ENCODE measurements at places on chromosomes 1 and 21.
A peak's percentile ranks its signal among the peaks of the same experiment; 100 is the strongest.

- peak; percentile 30 for DNase-seq
Measured at GRCh38 chr1:184974056-184974836, at the start of gene NIBAN1. TSS of gene NIBAN1 (minus strand) at chr1:184974508. CDS start at chr1:184974356, 152 bp downstream.

DNA sequence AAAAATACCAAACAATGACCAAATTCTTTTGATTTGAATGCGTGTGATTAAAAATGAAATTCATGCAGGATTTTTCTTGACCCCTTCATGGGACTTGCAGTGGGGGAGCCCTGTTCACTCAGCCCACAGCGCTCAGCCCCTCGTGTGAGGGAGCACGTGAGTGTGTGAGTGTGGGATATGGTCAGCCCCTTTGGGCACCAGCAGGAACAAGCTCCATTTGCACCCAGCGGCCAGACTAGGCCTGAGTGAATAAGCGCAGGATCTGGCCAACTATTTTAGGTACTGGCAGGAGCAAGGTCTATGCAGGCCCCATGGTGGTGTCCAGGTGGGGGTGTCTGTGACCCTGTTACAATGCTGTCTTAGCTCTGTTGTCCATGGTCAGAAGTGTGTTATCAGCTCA is 1631.2 kb downstream of the BRINP3 start:
- no peak for DNase-seq

DNA sequence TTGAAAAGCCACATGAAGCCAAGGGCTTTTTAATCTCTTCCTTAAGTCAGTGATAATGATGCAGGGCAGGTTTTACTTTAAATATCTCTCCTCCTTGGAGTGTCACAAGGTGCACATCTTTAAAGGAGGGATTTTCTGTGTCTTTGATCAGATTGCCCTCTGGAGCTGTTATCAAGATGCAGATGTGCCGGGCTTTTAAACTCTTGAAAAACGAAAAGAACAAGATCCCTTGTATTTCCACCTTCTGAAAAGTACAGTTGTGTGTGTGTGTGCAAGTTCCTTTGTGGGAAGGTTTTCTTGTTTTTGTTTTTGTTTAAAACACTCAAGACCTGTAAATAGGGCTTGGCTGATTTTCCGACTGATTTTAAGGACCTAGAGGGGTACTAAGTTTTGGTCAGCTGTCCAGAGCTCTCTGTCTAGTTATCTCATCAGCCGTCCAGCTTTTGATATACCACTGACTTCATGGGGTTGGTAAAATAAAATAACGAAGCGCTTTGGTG is 1.6 kb downstream of the MARK1 start:
- DNase-seq, result no peak

GRCh38 chr1:61119085-61119484 is 36.7 kb downstream of the NFIA start:
- no peak for DNase-seq

DNA sequence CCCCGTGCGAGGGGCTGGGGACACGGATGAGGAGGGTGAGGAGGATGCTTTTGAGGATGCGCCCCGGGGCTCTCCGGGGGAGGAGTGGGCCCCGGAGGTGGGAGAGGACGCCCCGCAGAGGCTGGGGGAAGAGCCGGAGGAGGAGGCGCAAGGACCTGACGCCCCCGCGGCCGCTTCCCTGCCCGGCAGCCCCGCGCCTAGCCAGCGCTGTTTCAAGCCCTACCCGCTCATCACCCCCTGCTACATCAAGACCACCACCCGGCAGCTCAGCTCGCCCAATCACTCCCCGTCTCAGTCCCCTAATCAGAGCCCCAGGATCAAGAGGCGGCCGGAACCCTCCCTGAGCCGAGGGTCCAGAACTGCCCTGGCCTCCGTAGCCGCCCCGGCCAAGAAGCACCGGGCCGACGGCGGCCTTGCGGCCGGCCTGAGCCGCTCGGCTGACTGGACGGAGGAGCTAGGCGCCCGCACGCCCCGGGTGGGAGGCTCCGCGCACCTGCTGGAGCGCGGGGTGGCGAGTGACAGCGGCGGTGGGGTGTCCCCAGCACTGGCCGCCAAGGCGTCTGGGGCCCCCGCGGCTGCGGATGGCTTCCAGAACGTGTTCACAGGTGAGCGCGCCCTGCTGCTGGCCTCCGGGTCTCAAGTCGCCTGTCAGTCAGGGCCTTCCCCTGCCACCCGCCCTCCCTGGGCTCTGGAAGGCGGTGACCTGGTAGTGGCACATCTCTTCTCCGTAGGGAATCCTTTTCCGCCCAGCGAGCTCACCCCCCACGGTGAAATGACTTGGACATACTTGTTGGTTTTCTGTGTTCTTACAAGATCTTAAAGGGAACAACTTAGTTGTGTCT is 1.7 kb downstream of the FMN2 start:
- DNase-seq, result no peak

DNA sequence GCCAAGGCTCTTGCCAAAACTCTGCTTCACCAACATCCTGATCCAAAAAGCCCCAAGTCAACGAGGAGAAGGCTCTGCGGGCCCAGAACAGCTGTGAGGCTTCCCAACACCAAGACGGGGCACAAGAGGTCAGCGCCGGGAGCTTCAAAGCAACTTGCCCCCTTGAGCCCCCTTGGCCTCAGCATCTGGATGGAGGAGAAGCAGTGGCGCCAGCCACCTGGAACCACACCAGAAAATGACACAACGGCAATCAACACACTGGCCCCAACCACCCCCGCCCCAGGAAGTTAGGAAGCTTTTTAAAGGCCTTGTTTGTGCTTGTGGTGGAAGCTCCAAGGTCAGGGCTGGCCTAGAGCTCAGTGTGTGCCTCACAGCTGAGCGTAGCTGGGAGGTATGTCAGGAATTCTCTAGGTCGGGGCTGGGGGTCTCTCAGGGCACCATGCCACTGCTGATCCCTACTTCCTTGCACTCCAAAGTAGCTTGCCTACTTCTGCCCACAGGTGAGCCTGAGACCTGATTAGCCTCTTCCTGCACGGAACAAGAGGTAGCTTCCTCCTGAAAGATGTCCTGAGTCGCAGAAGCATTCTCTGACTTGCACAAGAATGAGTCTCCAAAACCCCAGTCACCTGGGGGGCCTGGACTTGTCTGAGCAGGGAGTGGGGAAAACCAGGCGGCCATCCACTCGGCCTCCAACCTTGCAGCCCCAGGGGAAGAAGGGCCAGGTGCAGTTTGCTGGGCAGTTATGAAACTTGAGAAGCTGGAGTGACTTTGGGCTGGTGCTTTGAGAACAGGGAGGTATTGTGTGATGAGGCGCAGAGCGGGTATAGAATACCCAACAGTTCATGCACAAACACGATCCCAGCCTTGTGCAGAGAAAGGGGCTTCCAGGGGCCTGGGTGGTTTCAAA is 9.7 kb upstream of the SRP9 start:
- no peak for DNase-seq

- no peak for DNase-seq
Measured at GRCh38 chr1:6871300-6871972, 86.2 kb downstream of the CAMTA1 start.

DNA sequence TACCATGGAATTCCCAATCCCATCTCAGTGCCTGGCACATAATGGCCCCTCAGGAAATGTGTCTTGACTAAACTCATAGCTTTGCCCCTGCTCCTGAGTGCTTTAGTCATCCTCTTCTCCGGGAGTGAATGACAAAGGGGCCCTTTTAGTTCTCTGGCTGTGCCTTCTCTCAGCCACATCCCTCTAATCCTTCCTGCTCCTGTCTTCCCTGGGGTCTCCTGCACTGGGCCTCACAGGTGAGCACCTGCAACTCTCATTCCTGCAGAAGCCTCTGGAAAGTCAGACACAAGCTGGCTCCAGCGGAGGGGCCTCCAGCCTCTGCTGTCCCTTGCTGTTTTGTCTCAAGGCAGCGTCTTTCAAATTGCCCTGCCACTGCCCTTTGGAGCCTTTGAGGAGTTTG is 14.0 kb upstream of the ETV3L start:
- DNase-seq, result no peak

- no peak for DNase-seq
Measured at GRCh38 chr1:36204347-36204909, 19.8 kb upstream of the THRAP3 start.

- no peak for DNase-seq
Measured at GRCh38 chr1:51628715-51629590, 12.1 kb downstream of the OSBPL9 start.

DNA sequence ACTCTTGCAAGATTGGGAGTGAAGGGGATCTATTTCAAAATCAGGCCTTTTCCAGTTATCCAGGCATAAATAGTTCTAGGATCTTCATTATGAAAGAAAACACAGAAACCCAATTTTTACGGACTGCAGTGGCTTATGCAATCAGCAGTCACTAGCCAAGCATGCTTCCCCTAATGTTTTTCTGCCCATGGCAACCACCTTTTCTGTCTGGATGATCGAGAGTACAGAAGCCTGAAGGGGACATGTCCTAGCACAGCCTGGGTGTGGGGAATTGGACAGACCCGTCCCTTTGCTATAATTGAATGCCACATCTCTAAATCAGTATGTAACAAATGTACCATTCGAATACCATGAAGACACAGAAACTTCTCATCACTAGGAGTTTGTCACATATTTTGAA is 29.8 kb upstream of the NCAM2 start:
- no peak for DNase-seq

DNA sequence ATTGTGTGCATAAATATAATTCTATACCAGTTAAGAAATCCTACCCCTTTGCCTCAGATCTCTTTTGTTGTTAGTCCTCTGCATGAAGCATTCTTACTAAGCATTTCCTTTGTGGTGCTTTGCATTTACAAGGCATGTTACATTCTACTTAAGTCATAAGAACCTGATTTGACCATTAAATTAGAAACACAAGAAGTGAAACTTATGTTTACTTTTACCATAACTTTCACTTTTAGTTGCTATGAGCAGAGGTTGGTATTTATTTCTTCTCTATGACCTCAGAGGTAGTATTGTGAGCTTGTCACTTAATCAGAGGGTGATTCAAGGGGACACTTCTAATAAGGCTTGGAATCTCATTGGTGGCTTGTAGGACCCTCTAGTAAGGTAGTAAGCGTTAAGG is 9.0 kb downstream of the FAM20B start:
- DNase-seq, result no peak

- DNase-seq, result no peak
Measured at GRCh38 chr1:53681977-53682685, 56.8 kb downstream of the GLIS1 start.

GRCh38 chr1:56901716-56902115 is 47.1 kb downstream of the C8A start:
- DNase-seq, result no peak

DNA sequence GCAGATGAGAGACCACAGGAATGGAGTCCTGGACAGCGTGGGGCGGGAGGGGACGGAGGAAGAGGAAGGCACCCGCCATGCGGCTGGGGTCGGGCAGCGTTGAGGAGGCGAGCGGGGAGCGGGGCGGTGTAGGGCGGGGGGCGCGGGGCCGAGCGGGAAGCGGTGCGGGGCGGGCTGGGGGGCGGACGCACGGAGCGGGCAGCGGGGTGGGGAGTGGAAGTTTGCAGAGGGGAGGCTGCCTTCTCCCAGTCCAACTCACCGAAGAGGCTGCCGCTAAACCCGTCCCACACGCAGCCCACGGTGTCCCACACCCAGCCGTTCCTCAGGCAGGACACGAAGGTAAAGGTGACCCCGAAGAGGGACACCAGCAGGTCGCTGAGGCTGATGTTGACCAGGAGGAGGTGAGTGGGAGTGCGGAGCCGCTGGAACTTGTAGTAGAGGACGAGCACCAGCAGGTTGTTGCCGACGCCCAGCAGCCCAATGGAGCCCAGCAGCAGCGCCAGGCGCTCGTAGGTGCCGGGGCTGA is 483 bp downstream of the CHML start:
- DNase-seq, result peak; percentile 28

GRCh38 chr1:212760126-212760823 is 31.3 kb downstream of the NSL1 start:
- no peak for DNase-seq

DNA sequence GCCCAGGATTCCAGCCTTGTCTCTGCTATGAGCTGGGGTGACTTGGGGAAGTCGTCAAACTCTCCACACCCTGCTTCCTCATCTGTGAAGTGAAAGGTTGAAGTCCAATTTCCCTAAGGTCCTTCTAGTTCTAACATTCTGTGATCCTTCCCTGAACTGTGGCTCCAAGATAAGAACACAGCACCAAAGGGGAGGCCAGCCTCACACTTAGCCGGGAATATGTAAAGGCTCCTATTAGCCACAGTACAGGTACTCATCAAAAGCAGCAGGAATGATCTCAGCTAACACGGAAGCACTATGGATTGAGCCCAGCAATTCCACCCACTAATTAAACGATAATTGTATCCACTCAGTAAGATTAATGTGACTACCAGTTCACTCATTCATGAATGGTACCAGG is 4.0 kb downstream of the SLC30A10 start:
- no peak for DNase-seq

GRCh38 chr1:18178111-18178510 is 70.5 kb downstream of the IGSF21 start:
- no peak for DNase-seq

DNA sequence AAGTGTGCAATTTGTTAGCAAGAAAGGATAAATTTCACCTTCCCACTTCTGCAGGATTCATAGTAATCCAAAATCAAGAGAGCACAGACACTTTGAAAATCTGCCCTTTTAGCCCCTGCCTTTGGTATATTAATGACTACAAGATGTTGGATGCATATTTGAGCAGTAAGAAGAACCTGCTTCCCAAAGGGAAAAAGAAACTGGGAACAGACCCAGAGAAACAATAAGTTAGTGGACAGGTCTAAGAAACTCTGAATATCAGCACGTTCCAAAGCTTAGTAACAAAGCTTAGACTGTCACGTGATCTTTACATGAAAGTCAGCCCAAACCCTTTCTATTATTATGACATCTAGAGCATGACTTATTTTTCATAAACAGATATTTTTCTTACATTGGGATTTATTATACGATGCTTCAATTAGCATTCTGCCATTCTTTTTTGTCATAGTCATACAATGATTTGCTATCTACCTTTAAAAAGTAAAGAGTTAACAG is 390.9 kb upstream of the ADGRL2 start:
- no peak for DNase-seq

DNA sequence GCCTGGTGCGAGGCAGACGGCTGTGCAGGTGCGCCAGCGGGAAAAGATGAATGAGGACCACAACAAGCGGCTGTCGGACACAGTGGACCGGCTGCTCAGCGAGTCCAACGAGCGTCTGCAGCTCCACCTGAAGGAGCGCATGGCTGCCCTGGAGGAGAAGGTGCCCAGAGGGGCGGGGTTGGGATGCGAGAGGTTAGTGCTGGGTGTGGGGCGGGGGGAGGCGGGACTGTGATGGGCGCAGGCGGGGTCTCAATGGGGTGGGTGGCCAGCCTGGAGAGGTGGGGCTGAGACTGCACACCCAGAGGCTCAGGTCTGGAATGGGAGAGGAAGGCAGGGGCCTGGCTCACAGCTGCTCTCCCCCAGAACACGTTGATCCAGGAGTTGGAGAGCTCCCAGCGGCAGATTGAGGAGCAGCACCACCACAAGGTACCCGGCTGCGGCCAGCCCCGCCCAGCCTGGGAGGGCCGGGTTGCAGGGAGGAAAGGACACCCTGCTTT is 22.3 kb downstream of the PPFIA4 start:
- no peak for DNase-seq

GRCh38 chr1:81662913-81663526 is 137.7 kb upstream of the ADGRL2 start:
- no peak for DNase-seq
